ENCODE measurements at places on chromosomes 2 and 18. TPM values are rescaled to one million over a fixed set of nuclear protein-coding genes. Genes with fewer than 3 reads are reported as not detected.

The PLCD4 gene
- total RNA-seq: 1.0 TPM

DNA sequence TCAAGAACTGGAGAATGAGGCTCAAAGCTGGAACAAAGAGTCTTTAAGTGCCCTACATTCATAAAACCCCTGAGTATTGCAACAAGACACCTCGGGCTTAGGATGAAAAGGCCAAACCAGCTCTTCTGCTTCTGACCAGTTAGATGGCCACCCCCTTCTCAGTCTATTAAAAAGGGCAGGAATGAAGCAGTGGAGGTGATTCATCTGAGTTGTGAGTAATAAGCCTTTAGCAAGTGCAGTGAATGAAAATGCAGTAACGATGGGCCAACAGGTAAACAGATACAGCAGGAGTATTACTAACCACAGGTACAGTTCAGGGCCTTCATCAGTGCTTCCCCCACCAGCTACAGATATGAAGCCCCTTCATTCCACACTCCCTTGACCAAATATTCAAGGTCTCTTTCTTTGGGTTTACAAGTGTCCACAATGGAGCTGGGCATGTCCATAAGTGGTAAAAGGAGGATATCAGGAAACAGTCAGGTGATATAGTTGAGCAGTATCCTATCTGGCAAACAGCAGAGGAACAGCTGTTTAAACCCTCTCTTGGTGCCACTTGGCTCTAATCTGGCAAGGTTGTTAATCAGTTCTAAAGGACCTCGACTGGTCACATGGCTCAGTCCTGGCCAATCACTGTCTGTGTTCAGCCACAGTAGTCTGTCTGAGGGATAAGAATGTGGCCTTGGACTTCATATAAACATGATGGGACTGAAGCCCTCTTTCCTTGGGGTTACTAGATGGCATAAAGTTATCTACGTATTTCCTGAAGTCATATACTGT is 17.8 kb downstream of the SERPINB13 start:
- no peak for DNase-seq

The ASB18 gene
- not detected for total RNA-seq

GRCh38 chr2:131521961-131522781 is 5.5 kb upstream of the CCDC74A start:
- DNase-seq: no peak

DNA sequence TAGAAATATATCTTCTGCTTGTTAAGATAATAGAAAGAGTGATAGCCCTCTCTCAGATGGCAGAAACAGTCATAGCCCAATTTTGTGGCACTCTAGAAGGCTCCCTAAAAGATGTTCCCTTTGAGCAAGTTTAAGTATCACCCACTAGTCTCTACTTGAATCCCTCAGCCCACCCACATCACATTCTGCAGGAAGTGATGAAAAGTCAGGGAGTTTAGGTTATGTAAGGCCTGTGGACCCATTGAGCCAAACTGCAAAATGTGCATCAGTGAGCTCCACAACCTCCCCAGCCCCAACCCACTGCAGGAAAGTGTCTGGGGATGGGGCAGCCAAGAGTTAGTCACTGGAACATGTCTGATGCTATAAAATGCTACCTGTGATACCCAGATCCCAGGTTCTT is 25.6 kb downstream of the ANKRD44 start:
- no peak for DNase-seq

The ACMSD gene
- total RNA-seq: not detected

The LCT gene
- not detected for total RNA-seq

The POTEC gene
- total RNA-seq: not detected

- DNase-seq: no peak
These were observed 144.6 kb upstream of the LYPD1 start for GRCh38 chr2:132814651-132815050.

The SERPINB5 gene
- not detected for total RNA-seq

The E2F6 gene
- 11.8 TPM for total RNA-seq

GRCh38 chr2:210442457-210442856 is 34.1 kb downstream of the LANCL1 start:
- no peak for DNase-seq

DNA sequence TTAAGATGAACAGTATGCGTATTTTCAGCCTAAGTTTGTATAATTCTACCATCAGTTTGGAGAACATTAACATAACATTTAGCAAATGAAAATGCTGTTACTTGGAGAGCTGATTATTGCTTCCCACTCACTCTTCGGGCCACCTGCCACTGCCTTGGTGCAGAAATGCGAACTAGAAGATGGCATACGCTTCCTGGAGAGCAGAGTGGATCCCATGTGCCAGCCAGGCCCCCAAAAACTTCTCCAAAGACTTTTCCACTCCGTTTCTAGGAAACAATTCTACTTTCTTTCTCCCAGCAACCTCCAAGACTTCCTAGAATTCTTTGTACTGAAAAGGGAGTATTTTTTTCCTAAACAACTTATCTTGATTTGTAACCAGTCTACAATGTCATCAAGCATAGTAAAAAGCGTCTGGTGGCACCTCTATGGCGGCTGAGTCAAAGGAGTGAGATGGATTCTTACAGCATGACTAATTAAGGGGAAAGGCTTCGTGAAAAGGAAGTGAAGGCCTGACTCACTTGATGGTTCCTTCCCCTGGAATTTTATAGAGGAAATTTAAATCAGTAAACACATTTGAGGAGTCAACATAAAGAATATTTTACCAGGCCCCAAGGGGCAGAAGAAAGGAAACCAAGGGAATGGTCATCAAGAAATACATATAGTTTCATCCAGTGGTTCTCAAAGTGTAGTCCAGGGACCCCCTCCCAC is 36.6 kb downstream of the FEZ2 start:
- DNase-seq: no peak

DNA sequence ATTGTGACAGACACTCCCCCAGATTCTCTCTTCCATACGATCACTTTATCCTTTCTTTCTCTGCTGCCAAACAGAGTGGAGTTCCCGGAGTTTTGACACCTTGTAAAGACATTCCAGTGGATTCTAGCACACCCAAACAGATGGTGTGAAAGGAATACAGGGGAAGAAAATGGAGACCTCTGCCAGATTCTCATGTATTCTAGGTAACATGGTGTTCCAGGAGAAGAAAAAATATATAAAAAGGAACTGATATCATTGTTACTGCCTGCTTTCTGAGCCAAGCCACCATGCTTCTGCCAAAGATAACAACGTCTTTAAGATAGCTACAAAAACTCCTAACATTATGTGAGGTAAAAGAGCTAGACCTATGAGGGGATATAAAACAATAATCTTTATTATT is 136.5 kb downstream of the TXNL1 start:
- DNase-seq: no peak

The SLC16A14 gene
- 2.9 TPM for total RNA-seq

The DPYSL5 gene
- total RNA-seq: not detected

GRCh38 chr2:25309402-25309801 is 32.3 kb downstream of the DNMT3A start:
- DNase-seq: peak; percentile 46

The ARPC2 gene
- 711 TPM for total RNA-seq

DNA sequence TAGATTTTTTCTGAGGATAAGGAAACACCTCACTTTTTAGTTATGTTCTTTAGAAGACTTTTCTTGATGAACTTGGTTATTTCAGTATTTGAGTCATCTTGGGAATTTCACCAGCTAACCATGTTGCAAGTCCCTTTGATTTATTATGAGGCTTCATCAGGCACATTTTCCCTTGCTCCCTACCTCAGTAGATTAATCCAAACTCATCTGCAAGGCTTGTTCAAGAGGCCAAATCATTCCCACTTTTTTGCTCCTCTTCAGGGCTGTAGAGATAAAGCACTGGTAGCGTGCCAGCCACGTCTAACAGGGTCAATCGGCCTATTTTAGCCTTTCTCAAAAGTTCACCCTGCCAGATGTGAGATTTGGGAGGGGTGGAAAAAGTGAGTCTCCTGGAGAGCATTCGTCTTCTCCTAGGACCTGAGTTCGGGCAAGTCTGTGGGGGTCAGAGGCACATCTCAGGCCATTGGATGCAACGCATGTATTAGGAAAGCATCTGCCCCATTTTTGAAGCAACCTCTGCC is 120.3 kb downstream of the RDH14 start:
- no peak for DNase-seq

GRCh38 chr18:1090758-1091157 is 186.1 kb downstream of the ADCYAP1 start:
- no peak for DNase-seq

- DNase-seq: no peak
These were observed 68.5 kb downstream of the EPB41L3 start for GRCh38 chr18:5475267-5475666.

GRCh38 chr2:230903231-230904150 is 21.6 kb downstream of the GPR55 start:
- DNase-seq: peak; percentile 4

GRCh38 chr18:34031810-34032209 is 192.9 kb downstream of the NOL4 start:
- no peak for DNase-seq

DNA sequence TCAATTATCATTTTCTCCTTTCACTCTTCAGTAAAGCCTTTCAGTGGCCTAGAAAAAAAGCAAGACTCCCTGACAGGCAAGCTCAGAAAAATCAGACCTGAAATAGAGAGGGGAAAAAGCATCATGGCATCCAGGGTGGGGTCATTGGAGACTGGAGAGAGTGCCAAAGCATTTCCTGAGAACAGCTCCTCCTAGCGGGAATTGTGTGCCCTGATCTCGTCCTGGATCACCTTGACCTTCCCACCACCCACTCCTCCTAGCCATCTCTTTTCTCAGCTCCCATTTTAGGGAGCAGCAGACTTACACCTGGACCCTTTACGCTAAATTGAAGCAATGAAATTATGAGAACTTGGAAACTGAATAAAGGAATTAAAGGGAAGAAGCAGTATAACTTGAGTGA is 176.6 kb downstream of the VWC2L start:
- DNase-seq: no peak

The PDE11A gene
- not detected for total RNA-seq

The MALT1 gene
- 75.6 TPM for total RNA-seq

GRCh38 chr18:48375150-48375800 is 33.9 kb downstream of the ZBTB7C start:
- DNase-seq: no peak

The LBX2 gene
- total RNA-seq: 0.69 TPM

The PLA2R1 gene
- not detected for total RNA-seq

The WDR12 gene
- total RNA-seq: 57.5 TPM

The MTCL1 gene
- 1.9 TPM for total RNA-seq

The SP140L gene
- 106 TPM for total RNA-seq

DNA sequence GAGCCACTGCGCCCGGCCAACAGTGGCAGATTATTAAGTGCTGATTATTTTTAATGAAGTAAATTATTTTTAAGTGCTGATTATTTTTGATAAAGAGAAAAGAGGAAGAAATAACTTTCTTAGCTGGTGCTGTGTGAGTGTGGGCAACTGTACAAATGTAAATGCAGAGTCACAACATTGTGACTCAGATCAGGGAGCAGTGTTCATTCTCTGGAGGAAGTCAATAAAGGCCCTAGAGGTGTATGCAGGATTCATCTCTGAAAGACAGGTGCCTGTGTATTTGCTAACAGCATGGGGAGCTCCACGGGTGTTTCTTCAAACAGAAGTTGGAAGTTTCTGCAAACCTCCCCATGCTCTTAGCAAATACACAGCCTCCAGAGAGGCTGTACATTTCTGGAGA is 6.2 kb downstream of the KRTCAP3 start:
- no peak for DNase-seq

- no peak for DNase-seq
These were observed 34.1 kb downstream of the SERPINB11 start for GRCh38 chr18:63736876-63737275.

The COL3A1 gene
- not detected for total RNA-seq

- DNase-seq: no peak
These were observed 91.5 kb upstream of the SLC8A1 start for GRCh38 chr2:40543381-40543780.

- peak; percentile 68 for DNase-seq
These were observed at the start of gene ZNF396 for GRCh38 chr18:35376742-35377695. Gene ZNF396, minus strand, starts transcription at chr18:35377337. Its CDS starts 3,045 bp downstream, at chr18:35374292.

DNA sequence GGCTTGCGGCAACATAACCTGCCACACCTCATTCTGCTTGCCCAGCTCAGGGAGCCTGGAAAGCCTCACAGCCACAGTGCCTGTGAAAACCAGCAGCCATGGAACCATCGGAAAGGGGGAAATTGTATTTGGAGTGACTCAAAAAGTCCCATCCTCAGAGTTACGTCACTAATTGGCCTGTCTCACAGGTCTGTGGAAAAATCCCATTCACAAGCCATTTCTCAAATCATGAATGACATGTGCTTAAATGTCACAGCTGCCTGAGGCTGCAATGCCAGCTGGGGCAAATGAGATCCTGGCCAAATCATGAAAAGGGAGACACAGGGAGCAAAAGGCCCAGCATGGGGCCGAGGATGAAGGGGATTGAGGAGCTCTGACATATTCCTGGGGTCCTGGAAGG is 486.9 kb upstream of the RAB6C start:
- no peak for DNase-seq

DNA sequence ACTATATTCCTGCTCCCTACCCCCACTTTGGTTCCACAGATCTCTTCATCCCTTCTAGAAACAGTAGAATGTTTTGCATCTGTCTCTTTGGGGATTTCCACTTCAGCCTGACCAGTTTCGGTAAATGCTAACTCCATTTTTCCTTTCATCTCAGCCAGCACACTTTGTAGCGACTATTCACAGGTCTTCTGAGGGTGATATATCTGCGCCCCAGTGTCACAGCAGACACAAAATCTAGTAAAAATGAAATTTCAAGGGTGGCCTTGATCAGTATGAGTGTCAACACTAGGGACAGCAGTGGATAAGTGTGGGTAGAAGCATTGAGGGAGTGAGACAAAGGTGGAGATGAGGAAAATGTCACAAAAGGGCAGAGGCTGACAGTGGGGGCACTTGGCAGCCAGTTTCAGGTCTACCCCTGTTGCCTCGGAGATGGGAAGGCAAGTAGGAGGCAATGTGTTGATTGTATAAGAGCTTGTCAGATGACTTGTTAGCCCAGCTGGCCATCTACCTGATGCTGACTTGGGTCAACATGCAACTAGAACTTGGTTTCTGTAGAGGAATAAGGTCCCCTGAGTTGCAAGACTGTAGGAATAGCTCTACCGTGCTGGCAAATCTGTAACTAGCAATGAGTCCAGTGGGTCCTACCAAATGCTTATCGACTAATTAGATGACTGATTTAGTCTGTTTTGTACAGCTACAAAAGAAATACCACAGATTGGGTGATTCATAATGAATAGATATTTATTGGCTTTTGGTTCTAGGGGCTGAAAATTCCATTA is 60.7 kb downstream of the CXCR4 start:
- no peak for DNase-seq

- no peak for DNase-seq
These were observed 63.6 kb downstream of the TNS1 start for GRCh38 chr2:217939220-217939619.

Data from activated B cell treated with CpG ODN at 0.5 μM for 24 hours (primary cell).